ENCODE measurements at places on chromosomes 16 and 17. TPM values are rescaled to one million over a fixed set of nuclear protein-coding genes. Genes with fewer than 3 reads are reported as not detected.

Gene C17orf78
- not detected for total RNA-seq

GRCh38 chr16:57016301-57016700 lies 26.9 kb downstream of the NLRC5 start:
- no peaks in the 10 kb centered on the region for H3K27me3 ChIP-seq
- no peak overlapping the region for H3K4me3 ChIP-seq
- H3K4me1 ChIP-seq = peaks cover 17% of the 10 kb centered on the region
- no peak overlapping the region for H3K27ac ChIP-seq
- no peak for DNase-seq

DNA sequence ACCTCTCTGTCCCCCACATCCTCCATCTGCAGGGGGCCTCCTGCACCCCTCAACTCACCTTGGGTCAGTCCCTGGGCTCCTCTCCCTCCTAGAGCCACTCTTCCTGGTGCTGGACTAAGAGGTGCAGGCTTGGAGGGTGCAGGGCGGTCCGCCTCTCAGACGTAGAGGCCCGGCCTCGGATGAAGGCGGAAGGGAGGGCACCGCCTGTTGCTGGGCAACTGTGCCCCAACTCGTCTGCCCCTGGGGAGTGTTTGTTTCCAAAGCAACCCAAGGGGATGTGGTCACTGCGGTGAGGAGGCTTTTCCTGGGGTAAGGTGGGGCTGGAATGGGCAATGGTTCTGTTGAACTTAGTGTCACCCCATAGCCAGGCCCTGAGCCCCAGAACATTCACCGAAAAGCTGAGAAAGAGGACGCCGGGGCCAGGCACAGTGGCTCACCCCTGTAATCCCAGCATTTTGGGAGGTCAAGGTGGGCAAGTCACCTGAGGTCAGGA lies at the start of gene C16orf54:
TSS of gene C16orf54 (minus strand) at position 138 of the 493 bp plus-strand sequence. CDS start 1,039 bp downstream, outside the sequence.
- peaks cover 25% of the 10 kb centered on the region for H3K27me3 ChIP-seq
- H3K36me3 ChIP-seq = no peaks in the 10 kb centered on the region
- no peak within 1 kb of the TSS for H3K27ac ChIP-seq
- peak within 1 kb of the TSS; percentile 48 for H3K4me3 ChIP-seq
- H3K4me1 ChIP-seq = no peaks in the 10 kb centered on the region

- H3K36me3 ChIP-seq = no peaks in the 10 kb centered on the region
- no peak for DNase-seq
- no peak overlapping the region for H3K4me3 ChIP-seq
- no peaks in the 10 kb centered on the region for H3K27me3 ChIP-seq
- peaks cover 59% of the 10 kb centered on the region for H3K4me1 ChIP-seq
Observed at GRCh38 chr17:81414756-81415516, 19.7 kb downstream of the BAHCC1 start.

DNA sequence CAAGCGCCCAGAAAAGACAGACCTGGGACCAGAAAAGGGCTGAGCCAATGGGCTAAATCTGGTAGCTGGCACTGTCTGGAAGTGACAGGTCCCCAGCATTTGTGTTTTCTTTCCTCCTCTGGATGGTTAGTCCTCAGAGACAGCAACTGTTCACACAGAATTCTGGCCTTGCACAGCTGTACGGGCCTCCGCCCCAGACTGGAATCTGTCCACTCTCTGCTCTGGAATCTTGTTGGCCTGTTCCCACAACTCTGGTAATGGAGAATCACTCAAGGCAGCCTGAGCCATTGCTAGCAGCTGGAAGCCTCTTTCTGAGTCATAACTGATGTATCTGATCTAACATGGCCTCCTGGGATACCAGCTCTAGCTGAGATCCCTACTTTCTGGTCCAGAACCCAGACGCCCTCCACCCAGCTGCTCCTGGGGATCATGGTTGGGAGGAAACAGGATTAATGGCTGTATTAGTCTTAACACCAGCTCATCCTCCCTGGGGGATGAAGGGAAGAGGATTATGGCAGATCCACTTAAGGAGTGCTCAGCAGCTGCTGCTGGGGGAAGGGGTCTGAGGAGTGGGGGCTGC lies 9.1 kb downstream of the ZNF668 start:
- peaks cover 31% of the 10 kb centered on the region for H3K36me3 ChIP-seq
- H3K27me3 ChIP-seq = no peaks in the 10 kb centered on the region
- peak overlapping the region; percentile 78 for H3K27ac ChIP-seq
- peaks cover 20% of the 10 kb centered on the region for H3K4me1 ChIP-seq
- H3K4me3 ChIP-seq = no peak overlapping the region

Measured in left ventricle myocardium inferior (tissue), 1 donor.